Activated CD4-positive, alpha-beta T cell treated with anti-CD3 and anti-CD28 coated beads for 48 hours (primary cell): ENCODE measurements at places on chromosomes 6 and 20.

DNA sequence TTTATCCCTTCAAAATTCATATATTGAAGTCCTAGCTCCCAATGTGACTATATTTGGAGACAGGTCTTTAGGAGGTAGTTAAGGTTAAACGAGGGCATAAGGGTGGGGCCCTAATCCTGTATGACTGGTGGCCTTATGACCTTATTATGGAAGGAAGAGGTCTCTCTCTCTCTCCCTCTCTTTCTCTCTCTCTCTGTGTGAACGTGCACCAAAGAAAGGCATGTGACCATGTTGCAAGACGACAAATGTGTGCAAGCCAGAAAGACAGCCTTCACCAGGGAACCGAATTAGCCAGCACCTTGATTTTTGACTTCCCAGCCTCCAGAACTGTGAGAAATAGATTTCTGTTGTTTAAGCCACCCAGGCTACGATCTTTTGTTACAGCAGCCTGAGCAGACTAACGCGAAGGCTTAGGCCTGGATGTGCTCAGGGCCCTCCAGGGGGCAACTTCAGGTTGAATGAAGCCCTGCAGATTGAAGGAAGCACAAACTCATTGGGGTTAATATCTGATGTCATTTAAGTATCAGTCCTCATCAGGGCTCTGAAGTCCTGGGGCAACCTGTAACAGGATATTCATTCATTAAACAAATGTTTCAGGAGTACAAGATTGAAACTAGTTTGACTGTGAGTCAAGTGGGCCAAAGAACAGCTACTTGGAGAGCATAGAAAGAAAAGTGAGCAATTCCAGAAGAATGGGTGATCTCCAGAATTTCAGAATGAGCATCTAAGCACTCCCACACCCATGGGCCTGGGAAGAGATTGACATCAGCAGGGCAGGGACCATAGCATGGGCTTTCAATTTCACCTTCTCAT is 157.4 kb upstream of the TNFAIP3 start:
- peak; percentile 60 for DNase-seq

DNA sequence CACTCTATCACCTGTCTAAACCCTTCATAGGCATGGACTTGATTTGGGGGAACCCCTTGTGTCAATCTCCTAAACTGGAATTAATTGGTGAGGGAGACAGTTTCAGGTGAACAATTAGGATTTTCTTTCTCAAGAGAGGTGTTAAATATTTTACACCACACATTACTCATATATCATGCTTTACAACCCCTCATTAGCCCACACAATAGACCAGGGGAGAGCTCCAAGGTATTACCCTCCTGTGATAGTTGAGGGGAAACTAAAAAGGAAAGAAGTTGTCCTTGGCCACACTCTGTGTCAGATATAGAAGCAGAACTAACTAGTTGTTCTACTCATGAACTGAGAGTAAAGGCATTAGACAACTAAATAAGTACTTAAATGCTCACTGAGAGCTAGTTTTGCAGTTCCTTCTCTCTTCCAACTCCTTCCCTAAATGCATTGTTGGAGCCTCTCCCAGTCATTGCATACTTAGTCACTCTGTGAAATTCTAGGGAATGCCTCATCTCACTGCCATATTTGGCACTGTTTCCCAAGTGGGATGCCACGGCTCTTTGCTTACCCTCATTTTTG is 183.7 kb upstream of the CEP162 start:
- no peak for DNase-seq

DNA sequence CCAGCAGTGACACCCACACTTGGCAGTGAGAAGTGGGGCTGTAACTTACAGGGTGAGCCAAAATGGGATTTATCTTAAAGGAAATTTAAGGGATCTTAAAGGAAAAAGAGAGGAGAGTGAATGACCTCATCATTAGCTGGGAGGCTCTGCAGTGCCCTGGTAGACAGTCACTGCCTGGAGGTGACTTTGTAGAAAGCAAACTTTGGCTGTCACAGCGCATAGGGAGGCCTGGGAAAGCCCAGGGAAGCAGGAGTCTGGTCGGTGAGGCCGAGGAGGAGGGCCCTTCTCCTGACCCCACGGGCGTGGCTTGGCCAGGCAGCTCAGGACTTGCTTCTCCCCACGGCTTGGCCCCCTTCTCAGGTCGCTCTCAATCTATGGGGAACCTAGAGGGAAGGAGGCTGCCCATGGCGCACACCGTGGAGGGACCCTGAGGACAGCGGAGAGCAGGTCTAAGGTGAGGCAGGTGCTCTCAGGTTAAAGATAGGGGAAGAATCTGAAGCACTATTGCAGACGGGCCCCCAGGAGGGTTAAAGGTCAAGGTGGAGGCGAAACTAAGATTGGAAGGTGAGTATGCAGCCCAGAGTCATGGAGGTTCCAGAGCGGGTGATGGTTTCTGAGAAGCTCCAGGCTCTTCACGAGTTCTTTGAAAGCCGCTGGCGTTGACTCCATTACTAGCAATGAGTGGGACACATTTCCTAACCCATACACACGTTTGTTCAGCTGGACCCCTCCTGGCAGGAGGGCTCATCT is 15.6 kb upstream of the RIPK1 start:
- no peak for DNase-seq

GRCh38 chr20:20241976-20242375 is 125.9 kb upstream of the INSM1 start:
- no peak for DNase-seq

DNA sequence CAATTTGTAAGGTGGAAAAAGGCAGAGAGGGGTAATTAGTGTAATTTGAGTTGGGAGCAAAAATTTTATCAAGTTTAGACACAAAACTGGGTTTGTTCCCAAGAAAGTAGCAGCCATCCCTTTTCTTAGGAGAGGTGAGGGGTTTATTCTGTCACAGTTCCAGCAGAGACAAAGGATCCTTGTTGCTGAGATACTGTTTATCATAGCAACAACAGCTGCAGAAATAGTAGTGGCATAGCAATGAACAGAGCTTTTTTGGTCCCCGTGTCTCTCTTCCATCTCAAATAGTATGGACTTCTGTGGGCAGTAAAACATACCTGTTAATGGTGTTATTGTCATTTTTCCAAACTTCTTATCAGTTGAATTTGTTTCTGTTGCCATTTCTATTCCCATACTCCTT is 23.9 kb downstream of the ZKSCAN8 start:
- no peak for DNase-seq

DNA sequence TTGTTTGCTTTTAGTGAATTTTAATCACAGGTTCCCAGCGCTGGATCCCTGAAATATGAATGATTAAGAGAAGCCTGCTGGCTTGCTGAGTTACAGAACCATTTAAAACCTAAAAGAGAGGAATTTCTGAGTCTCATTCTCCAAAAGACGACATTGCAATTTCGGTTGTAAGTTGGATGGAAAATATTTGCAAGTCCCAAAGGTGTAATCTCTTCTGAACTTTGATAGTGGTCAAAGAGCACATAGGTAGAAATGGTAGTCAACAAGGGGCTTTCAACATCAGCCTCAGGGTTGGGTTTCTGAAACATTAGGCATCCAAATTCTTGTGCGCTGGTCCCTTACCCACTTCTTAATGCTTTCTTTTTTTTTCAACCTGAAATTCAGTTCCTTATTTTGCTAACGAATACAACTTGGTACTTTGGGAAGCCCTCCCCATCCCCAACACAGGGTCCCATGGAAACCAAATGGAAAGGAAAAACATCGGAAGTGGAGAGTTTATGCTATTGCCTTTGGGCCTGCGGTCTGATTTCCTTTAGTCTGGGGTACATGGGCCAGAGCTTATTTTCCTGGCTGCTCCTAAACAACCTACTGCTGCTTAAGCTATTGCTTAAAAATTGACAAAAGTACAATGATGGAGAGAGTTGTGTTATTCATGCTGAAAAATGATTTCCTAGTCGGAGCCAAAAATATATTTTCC is 117.0 kb upstream of the KCNK16 start:
- DNase-seq = no peak

DNA sequence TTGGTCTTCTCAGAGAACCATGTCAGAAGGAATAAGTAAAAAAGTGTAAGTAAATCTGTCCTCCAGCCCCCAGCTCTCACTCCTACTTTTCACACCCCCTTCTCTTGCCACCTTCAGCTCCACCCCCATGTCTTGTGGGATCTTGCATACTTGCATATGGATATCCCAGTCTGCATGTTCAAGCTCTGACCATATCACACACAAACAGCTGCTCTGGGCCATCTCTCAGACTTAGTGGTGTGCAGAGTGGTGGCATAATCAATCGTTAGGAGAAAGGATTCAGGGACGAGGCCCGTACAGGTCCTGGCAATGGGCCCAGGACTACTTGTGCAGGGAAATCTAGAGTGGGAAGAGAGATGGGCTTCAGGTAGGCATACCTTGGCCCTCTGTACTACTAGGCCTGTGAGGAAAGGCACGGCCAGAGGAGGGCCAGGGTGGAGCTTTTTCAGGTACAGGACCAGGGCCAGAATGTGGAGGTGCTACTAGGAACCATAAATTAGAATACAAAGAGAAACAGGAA is 112.0 kb upstream of the SGK1 start:
- DNase-seq = no peak

GRCh38 chr20:60101201-60101890 is 143.1 kb downstream of the CDH26 start:
- DNase-seq = no peak

DNA sequence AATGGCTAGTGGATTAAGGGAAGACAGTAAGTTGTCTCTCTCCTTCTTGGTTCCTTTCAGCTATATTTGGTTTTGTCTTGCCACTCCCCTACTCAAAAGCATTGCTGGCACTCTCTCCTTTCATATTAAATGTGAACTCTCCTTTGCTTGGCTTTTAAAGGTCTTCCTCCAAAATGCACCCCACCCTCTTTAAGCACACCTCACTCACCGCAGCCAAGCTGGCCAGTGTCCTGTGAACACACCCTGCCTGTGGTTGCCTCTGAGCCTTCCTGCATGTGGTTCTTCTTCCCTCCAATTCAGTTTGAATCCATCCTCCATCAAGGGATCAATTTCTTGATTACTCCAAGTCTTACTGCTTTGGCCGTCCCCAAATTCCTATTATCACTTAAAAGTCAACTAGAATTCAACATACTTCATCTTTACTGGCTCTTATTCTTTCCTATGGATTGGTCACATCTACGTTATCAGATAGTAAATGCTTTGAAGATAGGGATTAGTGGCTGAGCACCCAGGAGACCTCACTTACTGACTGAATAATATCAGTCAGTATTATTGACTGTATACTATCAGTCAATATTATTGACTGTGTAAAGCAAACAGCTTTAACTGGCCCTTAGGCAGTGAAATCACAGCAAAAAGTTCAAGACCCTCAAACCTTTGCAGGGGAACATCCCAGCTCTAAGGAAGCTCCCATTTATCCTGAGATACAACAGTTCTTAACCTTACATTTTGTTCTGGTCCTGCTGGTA is 41.6 kb upstream of the SPDEF start:
- no peak for DNase-seq

- no peak for DNase-seq
Observed at GRCh38 chr20:38098952-38099351, 65.4 kb downstream of the RPRD1B start.

GRCh38 chr6:3165631-3166534 is 8.5 kb upstream of the TUBB2A start:
- no peak for DNase-seq

GRCh38 chr6:70520575-70520974 is 46.2 kb upstream of the SDHAF4 start:
- DNase-seq = no peak

- DNase-seq = no peak
Observed at GRCh38 chr6:5282191-5282623, 20.9 kb downstream of the FARS2 start.

DNA sequence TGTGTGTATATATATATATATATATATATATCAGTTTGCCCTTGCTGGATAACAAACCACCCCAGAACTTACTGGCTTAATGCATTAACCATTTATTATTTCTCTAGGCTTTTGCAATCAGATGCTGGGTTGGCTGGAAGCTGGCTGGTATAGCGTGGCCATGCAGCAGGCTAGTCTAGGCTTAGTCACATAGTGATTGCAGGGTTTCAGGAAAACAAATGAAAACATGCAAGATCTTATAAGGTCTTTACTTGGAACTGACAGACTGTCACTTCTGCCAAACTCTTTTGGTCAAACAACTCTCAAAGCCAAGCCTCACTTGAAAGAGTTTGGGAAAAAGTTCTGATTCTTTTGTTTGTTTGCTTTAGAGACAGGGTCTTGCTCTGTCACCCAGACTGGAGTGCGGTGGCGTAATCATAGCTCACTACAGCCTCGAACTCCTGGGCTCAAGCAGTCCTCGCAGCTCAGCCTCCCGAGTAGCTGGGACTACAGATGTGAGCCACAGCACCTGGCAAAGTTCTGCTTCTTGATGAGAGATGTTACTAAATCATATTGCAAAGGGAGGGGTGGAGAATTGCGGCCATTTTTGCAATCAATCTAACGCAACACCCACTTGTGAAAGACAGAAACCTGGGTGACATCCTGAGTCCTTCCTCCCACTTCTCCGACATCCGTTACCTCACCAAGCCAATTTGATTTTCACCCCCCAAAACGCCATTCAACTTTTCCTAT is 74.6 kb upstream of the RNF24 start:
- DNase-seq = no peak

GRCh38 chr20:41268917-41269652 is 48.4 kb downstream of the ZHX3 start:
- no peak for DNase-seq

DNA sequence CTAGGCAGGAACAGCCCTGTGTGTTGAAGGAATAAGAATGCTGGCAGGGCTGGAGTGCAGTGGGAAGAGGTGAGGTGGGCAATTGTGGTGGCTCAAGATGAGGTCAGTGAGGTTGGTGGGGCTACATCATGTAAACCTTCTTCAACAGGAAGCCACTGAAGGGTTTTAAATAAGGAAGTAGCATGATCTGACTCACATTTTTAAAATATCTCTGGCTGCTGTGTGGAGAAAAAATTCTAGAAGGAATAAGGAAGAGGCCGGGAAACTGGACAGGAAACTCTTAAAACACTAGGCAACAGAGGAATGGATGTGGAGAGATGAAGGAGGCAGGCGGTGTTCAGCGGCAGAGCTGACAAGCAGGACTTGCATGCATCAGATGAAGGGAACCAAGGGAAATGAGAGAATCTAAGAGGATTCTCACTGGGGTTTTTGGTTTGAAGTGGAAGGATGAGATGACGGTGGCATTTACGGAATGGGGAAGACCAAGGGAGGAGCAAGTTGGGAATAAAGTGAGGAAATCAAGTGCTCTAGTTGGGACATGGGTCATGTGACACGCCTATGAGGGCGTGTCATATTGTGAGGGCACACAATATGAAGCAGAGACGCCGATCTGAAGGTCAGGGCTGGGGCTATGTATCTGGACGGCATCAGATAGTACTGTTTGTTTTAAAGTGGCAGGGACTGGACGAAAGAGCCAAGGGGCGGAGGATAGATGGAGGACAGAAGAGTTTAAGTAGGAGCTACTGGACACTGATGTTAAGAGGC is 18.2 kb downstream of the TMEM242 start:
- no peak for DNase-seq

DNA sequence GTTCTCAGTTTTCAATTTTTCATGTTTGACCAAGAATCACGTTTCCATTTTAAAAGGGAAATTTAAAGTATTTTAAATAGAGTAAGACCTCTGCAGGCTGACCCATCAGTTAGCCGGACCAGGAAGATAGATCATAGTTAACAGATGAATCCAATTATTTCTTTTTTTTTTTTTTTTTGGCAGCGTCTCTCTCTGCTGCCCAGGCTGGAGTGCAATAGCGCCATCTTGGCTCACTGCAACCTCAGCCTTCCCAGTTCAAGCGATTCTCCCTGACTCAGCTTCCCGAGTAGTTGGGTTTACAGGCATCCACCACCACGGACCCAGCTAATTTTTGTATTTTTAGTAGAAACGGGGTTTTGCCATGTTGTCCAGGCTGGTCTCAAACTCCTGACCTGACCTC is 256.7 kb upstream of the CNR1 start:
- DNase-seq = no peak

GRCh38 chr20:38111366-38112232 is 53.5 kb downstream of the TGM2 start:
- no peak for DNase-seq
